T-cell (primary cell): ENCODE measurements at places on chromosomes 13 and 19.

- no peak for DNase-seq
Observed at GRCh38 chr13:65410791-65411190, 1819.3 kb downstream of the PCDH9 start.

GRCh38 chr13:48291730-48292129 is 11.8 kb upstream of the RB1 start:
- DNase-seq: no peak

DNA sequence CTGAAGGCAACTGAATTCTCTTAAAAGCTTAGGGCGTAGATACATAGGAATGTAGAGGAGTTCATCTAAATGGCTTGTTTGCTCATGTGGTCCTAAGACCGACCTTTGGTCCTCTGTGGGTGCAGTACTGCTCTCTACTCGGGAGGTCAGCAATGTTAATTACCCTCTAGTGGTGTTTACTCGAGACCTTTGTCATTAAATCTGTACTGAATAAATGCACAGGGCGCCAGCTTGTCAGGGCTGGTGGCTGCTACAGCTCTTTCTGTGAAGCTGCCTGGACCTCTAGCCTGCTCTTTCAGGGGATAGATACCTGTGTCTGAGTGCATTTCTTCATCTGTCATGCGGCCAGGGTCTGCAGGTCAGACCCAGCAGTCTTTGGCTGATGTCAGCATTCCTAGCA is 29.2 kb upstream of the MPHOSPH8 start:
- no peak for DNase-seq

DNA sequence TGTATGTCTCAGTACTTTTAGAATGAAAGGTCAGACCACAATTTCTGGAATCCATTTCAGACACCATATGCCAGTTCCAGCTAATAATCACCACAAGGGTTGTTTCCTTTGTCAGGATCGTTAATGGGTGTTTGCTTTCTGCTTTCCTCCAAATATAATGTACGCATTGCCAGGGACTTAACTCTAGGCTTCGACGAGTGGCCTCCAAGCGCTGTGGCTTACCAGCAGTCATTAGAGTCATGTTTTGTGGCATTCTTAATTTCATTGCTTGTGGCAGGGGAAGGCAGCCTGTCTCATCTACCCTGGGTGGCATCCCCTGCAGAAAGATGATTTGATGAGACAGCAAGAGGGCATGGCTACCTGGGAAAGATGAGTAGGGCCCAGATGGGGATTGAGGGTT is 22.5 kb downstream of the SAFB start:
- DNase-seq: no peak

- no peak for DNase-seq
Observed at GRCh38 chr19:28694812-28695211, 518.1 kb downstream of the UQCRFS1 start.

- DNase-seq: no peak
Observed at GRCh38 chr19:16206637-16207036, 8.9 kb downstream of the AP1M1 start.

GRCh38 chr19:20077791-20078463 is at the start of gene ZNF90:
TSS of gene ZNF90 (plus strand) at chr19:20078000. CDS start at chr19:20078133, 133 bp downstream.
- peak; percentile 90 for DNase-seq

GRCh38 chr19:38842439-38843174 is 7.2 kb downstream of the HNRNPL start:
- DNase-seq: peak; percentile 73

GRCh38 chr13:113876346-113877148 is 12.7 kb upstream of the GAS6 start:
- DNase-seq: peak; percentile 45

GRCh38 chr13:46310066-46310465 is 77.0 kb downstream of the RUBCNL start:
- DNase-seq: no peak

- peak; percentile 34 for DNase-seq
Observed at GRCh38 chr19:11887611-11888531, at the start of gene ZNF69. TSS of gene ZNF69 (plus strand) at chr19:11887782. CDS start at chr19:11887924, 142 bp downstream.

GRCh38 chr19:1648920-1649541 is 3.4 kb downstream of the TCF3 start:
- no peak for DNase-seq

GRCh38 chr19:55092423-55093318 is 17.0 kb downstream of the EPS8L1 start:
- DNase-seq: no peak

DNA sequence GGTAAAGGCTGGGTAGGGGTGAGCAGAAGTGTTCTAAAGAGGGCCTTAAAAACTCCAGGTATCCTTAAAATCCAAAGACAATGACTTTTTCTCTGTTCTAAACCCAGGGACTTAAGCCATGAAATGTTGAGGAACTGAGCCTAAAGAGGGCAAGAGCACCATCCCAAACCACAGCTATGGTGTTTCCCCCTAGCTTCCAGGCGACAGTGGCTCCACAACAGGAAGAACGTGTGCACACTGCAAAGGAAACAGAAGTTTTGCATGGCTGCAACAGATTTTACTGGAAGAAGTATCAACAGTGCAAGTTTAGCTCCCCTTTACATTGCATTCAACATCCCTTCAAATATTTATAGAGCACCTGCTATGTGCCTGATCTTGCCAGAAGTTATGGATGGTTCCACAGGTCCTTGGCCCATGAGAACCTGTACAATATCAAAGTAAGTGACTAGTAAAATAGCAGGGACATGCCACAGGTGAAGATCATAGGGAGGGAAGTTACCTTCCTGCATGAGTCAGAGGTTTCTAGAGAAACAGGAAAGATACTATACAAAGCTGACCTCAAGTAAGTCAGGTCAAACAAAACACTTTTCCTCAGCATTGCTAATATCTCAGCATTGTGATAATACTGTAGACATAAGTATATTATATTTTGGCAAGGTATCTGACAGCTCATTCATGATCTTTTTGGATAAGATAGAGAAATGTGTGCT is 8.4 kb upstream of the KCTD12 start:
- no peak for DNase-seq

DNA sequence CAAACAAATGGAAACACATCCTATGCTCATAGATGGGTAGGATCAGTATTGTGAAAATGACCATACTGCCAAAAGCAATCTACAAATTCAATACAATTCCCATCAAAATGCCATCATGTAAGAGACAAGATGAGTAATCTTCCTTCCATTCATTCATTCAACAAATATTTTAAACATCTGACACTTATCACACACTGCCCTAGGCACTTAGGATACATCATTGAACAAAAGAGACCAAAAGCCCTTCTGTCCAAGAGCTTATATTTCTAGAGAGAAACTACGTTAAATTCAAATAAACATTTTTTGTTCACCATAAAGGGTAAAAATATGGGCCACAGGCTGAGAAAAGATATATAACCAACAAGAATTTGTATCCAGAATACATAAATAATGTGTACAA is 20.5 kb upstream of the LHFPL6 start:
- no peak for DNase-seq

DNA sequence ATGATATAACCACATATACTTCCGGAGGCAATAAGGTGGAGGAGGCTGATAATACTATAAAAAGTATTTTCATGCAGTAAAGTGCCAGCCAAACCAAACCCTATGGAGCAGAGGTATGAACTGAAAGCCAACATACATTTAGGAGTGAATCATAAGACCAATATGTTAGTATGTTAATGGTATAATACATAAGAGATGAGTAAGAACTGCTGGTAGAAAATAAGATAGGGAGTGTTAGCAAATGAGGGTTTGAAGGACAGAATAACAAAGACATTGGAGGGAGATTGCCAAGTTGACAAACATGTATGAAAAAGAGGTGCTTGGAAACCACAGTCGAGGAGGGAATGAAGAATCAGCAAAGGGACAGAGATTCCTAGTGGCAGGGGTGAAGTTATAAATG is 10.8 kb downstream of the ENOX1 start:
- no peak for DNase-seq

- DNase-seq: no peak
Observed at GRCh38 chr13:29952245-29952644, 101.8 kb upstream of the UBL3 start.

GRCh38 chr13:27177852-27178251 is 6.2 kb upstream of the USP12 start:
- no peak for DNase-seq

GRCh38 chr13:23672616-23673015 is 102.4 kb downstream of the TNFRSF19 start:
- no peak for DNase-seq

DNA sequence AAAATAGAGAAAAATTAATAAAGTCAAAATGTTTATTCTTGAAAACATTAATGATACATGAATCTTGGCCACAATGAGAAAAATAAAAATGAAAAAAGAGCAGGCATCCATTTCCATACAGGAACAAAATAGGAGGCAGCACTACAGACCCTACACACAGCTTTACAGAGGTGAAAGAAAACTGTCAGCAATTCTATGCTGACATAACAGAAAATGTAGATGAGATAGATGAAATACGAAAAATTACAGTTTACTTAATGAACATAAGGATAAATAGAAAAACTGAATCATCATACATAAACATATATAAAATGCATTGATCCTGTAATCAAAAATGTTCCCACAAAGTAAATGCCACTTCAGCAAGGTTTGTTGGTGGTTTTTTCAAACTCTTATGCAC is 5.6 kb downstream of the LILRB4 start:
- no peak for DNase-seq

DNA sequence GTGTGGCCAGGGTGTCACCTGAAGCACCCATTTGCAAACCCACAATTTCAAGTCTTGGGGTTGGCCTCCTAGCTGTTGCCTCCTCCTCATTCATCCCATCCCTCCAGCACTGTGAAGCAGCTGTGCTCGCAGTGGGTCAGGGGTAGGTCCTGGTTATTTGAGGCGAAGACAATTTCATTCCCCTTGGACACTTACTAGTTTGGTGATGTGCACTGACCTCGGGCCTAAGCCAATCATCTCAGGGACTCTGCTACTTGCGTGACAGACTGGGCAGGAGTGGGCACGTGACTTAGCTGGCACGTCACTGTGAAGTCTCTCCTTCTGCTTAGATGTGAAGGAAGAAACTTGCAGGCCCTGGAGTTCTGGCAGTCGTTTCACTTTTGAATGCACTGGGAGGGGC is 3.5 kb upstream of the ATP11A start:
- DNase-seq: no peak

- DNase-seq: no peak
Observed at GRCh38 chr13:105144020-105144419, 1391.4 kb downstream of the EFNB2 start.

- DNase-seq: no peak
Observed at GRCh38 chr13:33657274-33657673, 160.7 kb upstream of the RFC3 start.

- no peak for DNase-seq
Observed at GRCh38 chr13:105282406-105283285, 1252.8 kb downstream of the EFNB2 start.

- no peak for DNase-seq
Observed at GRCh38 chr13:106010836-106011235, 524.6 kb downstream of the EFNB2 start.

- DNase-seq: no peak
Observed at GRCh38 chr19:497869-498510, 1.7 kb downstream of the MADCAM1 start.

GRCh38 chr13:52599848-52600603 is 42.2 kb upstream of the HNRNPA1L2 start:
- no peak for DNase-seq

GRCh38 chr13:110230661-110231347 is 76.2 kb downstream of the COL4A1 start:
- no peak for DNase-seq

DNA sequence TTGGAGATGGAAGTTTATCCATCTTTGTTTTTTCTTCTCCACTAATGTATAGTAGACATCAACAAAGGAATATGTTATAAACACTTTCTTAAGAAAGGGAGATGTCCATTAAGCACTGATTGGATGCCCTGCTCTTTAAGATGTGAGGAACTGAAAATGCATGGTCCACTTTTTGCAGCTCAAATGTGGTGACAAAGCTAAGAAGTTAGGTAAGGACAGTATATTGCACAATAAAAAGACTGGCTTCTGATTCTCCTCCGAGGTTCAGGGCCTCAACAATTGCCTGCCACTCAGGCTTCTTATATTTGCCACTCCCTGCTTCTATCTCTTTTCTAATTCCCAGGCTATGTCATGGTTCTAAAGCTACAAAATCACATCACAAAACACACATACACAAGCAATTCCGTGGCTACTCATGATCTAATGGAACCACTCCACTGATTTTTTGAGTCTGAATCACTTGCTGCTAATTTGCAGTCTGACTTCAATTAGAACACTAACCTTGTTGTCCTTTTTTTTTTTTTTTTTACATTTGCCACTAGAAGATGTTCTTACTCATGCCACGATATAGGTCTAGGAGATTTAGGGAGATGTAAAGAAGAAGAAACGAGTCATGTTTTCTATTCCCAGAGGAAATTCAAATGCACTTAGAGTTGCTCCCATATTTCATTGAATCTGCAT is 29.6 kb upstream of the TNFSF11 start:
- DNase-seq: no peak

DNA sequence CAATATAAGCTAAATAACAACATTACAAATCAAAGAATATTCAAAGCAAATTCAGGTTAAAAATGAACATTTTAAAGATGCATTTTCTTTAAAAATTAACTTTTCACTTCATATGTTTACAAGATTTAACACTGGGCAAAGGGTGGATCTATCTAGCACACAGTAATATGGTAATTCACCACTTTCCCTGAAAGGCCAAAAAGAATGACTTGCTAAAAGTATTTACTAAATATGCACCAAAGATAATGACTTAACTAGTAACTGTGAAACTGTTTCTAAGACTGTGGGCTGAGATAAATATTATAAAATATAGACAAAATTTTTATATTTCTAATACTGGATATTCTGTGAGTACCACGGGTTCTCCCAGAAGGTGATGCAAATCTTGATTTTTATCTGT is 4.5 kb upstream of the EEF1AKMT1 start:
- DNase-seq: no peak

DNA sequence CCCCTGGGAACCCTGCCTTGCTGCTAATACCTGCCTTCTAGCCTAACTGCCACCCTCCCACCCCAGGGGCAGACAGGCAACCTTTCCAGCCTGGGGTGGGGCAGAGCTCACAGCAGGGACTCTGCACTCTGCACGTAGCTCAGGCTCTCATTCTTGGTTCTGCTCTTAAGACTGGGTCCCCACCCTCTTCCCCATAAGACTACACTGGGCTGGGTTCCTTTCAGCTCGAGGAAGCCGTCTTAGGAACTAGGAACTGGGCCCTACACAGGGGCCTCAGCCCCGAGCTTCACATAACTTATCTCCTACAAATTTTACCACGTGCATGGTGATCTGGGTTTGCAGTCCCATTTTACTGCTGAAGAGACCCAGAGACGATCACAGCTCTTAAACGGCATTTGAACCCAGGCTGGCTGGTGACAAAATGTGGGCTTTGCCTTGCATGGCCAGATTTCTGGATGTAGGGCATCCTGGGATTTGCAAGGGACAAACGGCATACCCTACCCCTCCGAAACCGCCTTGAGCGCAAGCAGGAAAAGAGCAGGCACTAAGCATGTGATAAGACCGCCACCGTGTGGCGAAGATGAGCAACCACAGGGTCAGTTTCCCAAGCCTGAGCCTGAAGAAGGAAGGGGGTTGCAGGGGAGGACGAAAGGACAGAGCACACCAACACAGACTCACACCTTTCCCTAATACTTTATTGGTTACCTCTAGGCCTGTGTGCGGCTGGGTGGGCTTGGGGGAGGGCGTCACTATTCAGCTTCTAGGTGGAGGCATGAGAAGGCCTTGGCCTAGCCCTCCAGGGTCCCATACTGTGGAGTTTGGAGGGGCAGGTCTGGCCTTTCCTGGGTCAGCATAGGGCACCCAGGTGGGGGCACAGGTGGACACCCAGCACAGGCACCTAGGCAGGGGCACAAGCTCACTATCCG is 5.1 kb downstream of the JUNB start:
- peak; percentile 71 for DNase-seq

- no peak for DNase-seq
Observed at GRCh38 chr19:581399-582111, 8.1 kb upstream of the HCN2 start.
